Fibroblast of mammary gland (primary cell): ENCODE measurements at places on chromosomes 7 and 10.
A peak's percentile ranks its signal among the peaks of the same experiment; 100 is the strongest.

- DNase-seq = peak; percentile 71
These were observed 69.9 kb downstream of the APBB1IP start for GRCh38 chr10:26508016-26508415.

DNA sequence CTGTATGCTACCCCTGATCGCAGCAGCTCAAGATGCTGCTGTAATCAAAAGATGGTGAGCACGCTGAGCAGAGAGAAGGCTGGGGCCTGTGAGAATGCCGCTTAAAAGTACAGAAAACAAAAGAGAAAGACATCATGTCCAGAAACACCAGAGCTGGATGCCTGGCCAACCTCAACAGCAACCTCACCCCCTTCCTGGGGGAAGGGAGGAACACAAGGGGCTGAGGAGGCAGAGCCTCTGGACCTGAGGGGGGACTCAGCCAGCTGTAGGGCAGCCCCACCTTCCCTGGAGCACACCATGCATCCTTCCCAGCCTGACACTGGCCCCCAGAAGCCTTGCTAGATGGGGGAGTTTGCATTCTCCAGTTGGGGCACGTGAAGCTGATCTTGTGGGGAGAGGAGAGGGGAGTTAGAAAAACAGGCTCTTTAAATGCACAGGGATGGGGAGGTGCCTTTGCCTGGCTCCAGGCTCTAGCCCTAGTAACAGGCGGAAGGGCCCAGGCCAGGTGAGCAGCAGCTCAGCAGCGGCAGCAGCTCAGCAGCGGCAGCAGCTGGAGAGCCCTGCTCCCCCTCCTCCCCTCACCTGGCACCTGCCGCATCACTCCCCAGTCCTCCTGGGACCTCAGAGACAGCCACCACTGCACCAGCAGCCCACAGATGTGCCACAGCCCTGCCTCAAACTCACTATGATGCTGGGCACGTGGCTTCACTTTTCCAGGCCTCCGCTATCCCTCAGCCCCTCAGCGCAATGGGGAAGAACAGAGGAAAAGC, 156.3 kb downstream of the NEURL1 start:
- no peak for DNase-seq

- DNase-seq = no peak
These were observed 48.0 kb downstream of the NT5C2 start for GRCh38 chr10:103145046-103145445.

- DNase-seq = no peak
These were observed 25.9 kb downstream of the SLC18A2 start for GRCh38 chr10:117266812-117267211.

DNA sequence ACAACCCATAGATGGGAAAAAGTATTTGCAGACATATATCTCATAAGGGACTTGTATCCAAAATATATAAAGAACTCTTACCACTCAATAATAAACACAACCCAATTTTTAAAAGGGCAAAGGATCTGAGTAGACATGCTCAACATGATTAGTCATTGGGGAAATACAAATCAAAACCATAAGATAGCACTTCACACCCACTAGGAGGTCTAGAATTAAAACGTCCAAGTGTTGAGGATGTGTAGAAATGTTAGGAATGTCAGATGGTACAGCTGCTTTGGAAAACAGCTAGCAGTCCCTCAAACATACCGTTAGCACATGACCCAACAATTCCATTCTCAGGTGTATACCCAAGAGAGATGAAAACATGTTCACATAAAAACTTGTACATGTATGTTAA, 8.3 kb downstream of the PSTK start:
- DNase-seq = peak; percentile 8

GRCh38 chr7:121753944-121754343, 119.0 kb upstream of the PTPRZ1 start:
- DNase-seq = no peak

GRCh38 chr10:26468291-26468690, 30.1 kb downstream of the APBB1IP start:
- DNase-seq = no peak

DNA sequence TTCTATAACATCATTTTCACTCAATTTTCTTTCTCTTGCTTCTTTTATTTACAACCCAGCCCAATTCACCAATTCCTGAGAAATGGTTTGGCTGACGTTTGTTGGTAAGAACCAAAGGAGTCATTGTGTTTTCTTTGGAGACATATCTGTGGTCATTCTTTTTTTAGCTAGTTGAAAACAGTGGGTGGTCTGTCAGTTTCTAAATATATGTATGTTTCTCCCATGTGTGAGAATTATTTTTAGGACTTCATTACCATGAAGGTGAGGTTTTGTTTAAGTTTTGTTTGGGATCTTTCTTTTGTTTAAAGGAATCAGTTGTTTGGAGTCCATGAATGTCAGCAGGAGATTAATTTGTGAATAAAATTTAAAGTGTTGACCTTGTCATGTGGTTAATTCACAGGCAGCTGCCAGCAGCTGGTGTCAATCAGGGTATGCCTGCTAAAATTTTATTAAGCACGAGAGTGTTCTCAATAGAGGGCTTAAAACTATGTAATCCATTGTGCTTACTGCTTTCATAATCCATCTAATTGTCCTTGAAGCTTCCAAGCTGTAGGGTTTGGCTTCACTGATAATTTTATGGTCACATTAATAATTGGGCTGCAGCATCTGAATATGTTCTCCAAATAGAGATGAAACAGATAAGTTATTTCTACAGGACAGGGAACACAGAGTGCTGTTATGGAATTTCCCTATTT, 38.7 kb downstream of the INSYN2A start:
- peak; percentile 39 for DNase-seq

- DNase-seq = peak; percentile 52
These were observed 20.7 kb downstream of the STN1 start for GRCh38 chr10:103897241-103897774.

DNA sequence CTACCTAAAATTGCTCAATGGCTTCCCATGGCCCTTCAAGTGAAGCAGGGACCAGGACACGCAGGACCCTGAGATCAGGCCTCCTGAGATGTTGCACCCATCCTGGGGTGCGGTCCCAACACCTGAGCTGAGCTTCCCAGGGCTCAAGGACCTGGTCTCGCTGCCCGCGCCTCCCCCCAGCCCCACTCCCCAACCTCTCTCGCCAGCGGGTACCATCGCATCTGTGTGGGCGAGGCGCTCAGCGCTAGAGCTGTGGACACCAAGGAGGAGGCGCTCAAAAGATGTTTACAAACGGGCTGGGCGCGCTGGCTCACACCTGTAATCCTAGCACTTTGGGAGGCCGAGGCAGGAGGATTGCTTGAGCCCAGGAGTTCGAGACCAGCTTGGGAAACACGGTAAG, 7.4 kb upstream of the CRYGN start:
- no peak for DNase-seq

- no peak for DNase-seq
These were observed 54.9 kb downstream of the SEM1 start for GRCh38 chr7:96654630-96655188.

GRCh38 chr7:88132725-88133124, 87.1 kb downstream of the SRI start:
- DNase-seq = no peak

GRCh38 chr7:135682191-135682590, 19.9 kb downstream of the STMP1 start:
- no peak for DNase-seq

DNA sequence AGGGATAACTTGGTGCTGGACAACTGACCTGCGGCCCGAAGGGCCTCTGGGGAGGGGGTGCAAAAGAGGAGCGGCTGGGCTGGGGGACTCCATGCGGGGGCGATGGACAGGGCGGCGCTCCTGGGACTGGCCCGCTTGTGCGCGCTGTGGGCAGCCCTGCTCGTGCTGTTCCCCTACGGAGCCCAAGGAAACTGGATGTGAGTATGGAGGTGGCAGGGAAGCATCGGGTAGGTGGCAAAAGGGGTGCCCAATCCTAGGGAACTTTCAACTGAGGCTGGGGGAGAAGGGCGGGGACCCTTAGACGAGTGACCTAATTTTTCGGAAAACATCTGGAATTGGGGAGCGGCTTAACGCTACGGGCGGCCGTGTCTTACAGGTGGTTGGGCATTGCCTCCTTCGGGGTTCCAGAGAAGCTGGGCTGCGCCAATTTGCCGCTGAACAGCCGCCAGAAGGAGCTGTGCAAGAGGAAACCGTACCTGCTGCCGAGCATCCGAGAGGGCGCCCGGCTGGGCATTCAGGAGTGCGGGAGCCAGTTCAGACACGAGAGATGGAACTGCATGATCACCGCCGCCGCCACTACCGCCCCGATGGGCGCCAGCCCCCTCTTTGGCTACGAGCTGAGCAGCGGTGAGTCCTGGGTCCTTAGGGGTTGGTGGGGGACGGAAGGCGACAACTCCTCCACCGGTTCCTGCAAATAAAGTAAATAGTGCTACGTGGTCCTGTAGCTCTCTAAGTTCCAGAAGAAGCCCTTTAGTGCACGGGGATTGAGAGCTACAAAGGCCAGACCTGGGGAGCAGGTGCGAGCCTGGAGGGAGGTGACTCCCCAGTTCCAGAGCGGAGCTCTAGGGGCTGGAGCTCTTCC, 622 bp downstream of the WNT16 start:
- DNase-seq = no peak

DNA sequence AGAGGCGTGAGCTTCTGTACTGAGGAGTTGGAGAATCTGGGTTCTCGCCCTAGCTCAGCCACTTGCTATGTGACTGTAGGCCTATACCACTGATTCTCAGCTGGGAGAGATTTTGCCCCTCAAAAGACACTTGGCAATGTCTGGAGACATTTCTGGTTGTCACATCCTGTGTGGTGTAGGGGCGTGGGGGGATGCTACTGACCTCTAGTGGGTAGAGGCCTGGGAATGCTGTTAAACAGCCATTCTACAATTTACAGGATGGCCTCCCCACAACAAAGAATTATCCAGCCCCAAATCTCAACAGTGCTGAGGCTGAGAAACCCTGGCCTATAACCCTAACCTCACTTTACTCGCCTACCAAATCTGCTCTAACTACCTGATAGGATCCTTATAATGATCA, 58.8 kb upstream of the GAD2 start:
- no peak for DNase-seq

GRCh38 chr10:31133251-31133791, 101.7 kb upstream of the ZNF438 start:
- no peak for DNase-seq

DNA sequence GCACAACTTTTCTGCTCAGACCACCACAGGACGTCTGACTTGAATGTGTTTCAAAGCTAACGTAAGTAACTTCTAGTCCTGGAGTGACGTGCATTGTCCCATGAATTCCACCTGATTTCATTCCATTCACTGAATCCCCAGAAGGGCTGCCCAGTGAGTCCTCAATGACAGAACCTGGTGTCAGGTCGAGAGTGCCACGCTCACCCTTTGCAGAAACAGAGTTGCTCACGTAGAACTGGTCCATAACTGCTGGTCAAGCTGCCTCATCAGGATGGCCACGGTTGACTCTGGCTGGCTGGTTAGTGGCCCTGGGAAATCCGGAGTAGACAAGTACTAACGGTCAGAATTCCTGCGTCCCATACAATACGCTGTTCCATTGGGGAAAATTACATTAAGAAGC, 50.6 kb upstream of the UBE3C start:
- no peak for DNase-seq
